ENCODE measurements at places on chromosomes 6 and 20.

DNA sequence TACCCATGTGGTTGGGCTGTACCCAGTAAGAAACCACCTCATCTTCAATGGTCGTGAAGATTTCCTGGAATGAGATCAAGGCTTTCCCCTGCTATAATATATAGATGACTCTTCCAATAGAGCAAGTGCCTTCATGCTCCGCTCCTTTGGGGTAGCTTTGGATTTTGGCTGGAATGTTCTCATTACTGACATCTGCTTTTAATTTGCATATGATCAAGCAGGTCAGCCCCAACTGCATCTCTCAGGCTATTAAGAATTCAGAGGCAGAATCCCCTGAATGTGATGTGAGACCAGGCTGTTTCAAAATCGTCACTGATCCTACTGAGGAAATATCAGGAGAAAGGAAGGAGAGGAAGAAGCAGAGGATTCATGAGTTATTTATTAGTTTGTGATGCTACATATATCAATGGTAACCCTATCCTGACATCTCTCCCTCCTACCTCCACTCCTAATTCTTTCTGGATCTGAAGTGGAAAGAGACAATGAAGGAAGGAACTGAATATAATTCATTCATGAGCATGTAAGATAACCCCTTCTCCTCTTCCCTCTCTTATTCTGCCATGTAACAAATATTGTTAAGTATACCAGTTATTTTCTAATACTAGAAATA, 47.6 kb upstream of the FUCA2 start:
- no peak for DNase-seq

DNA sequence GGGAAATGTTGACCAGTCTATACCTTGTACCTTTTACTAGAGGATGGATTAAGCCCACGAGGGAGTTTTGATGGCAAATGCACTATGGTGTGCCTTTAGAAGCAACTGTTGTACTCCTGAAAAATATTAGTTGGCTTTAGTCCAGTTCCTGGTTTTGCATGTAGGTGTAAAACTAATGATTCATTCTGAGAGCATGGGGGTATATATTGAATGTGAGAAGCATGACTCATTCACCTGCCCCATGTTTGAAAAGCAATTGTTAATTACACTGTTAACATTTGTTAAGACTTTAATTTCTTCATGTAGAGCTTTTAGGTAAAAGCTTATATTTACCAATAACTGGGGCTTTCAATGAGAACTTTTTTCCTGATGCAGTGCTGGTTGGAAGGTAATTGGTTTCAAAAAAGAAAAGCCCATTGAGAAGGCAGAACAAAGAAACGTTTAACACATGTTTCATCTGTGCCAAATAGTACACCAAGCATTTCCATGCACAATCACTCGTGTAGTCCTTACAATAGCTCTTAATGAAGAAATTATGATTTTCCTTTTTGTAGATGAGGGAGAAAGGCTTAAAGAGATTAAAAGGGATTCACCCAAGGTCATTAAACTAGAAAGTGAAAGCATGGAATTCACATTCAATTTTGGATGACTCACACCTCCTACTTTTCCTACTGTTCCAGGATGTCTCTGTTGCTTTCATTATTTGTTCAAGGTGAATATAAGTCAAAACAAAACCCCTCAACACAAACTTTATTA, 134.1 kb downstream of the CCDC170 start:
- DNase-seq: peak; percentile 40

GRCh38 chr6:85579581-85579980, 14.1 kb downstream of the SNX14 start:
- DNase-seq: no peak

DNA sequence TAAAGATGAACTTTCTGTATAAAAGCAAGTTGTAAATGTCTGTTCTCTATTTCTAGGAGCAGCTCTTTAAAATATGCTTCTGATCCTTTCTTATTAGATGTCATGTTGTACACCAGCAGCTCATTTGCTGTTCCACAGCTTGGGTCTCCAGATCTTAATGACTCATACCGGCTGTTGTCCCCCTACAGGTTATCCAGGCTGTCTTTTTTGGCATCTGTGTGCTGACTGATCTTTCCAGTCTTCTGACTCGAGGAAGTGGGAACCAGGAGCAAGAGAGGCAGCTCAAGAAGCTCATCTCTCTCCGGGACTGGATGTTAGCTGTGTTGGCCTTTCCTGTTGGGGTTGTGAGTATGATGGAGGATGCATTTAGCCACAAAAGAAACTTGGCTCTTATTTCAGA, 76.0 kb downstream of the AIG1 start:
- no peak for DNase-seq

- DNase-seq: no peak
Observed at GRCh38 chr6:37047689-37048402, 42.4 kb downstream of the FGD2 start.

DNA sequence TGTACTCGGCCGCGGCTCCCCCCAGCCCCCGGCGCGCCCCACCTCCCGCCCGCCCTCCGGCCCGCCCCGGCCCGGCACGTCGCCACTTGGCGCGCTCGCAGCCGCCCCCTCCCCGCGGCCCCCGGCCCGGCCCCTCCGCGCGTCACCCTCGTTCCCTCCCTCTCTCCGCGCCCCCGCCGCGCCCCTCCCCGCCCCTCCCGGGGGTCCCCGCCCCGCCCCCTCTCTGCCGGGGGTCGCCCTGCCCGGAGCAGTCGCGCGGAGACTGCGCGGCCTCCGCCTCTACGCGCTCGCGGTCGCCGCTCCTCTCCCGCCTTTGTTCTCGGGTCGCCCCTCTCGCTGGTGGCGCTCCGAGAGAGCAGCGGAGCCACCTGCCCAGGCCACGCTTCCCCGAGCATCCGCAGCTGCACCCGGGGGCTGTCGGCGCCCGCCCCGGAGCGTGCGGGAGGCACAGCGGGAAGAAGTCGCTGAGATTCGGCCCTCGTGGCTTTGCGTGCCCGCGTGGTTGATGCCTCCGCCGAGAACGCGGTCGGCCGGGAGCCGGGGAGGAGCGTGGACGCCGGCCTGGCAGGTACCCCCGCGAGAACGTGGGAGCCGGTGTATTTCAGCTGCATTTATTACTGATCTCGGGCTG, at the start of gene PHF10:
Gene PHF10 (minus strand): TSS at position 7 of the 631 bp plus-strand sequence. CDS start 569 bp downstream, outside the sequence.
- DNase-seq: no peak

- DNase-seq: no peak
Observed at GRCh38 chr20:13128173-13128572, 92.9 kb upstream of the ISM1 start.

GRCh38 chr6:119334535-119335264, 14.9 kb downstream of the MAN1A1 start:
- DNase-seq: no peak

Measured in keratinocyte (primary cell).